ENCODE measurements at places on chromosomes 6 and 20.

DNA sequence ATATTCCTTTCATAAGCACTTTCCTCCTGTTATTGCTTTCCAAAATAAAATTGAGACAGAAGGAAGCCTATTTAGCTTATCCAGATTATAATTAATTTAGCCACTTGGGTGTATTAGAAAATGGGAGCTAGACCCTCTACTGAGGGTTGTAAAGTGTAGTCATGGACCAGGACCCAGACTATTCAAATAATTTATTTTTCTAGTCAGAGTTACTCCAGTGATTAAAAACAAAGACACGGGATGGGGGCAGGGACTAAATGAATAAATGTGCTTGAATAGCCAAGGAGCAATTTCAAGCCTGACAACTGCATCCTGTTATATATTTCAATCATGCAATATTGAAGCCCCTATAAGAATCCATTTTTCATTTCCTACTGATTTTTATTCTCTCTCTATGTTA, 41.6 kb downstream of the KLHL32 start:
- DNase-seq: no peak

DNA sequence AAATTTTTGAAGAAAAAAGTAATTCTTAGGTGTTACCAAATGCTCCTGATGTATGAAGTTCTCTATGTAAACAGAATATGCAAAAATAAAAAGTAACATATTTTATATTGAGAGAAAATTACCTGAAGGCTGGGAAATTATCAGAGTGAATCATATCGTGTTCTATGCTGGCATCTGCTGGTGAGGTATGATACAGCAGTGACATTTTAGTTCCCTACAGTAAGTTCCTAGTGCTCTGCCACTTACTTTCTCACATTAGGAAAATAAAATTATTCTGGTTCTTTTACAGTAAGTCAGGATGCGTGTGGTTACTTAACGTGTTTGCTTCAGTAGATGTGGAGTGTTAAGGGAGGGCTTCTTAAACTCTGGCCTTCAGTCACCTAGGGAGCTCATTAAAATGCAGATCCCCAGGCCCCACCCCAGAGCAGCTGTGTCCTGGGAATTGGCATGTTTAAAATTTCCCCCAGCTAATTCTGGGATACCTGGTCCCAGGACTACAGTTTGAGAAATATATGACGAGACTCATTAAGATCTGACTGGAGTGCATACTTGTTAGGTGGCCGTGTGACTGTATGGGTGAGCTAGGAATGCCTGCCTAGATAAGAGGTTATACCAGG, 3.2 kb downstream of the ACTR5 start:
- no peak for DNase-seq

DNA sequence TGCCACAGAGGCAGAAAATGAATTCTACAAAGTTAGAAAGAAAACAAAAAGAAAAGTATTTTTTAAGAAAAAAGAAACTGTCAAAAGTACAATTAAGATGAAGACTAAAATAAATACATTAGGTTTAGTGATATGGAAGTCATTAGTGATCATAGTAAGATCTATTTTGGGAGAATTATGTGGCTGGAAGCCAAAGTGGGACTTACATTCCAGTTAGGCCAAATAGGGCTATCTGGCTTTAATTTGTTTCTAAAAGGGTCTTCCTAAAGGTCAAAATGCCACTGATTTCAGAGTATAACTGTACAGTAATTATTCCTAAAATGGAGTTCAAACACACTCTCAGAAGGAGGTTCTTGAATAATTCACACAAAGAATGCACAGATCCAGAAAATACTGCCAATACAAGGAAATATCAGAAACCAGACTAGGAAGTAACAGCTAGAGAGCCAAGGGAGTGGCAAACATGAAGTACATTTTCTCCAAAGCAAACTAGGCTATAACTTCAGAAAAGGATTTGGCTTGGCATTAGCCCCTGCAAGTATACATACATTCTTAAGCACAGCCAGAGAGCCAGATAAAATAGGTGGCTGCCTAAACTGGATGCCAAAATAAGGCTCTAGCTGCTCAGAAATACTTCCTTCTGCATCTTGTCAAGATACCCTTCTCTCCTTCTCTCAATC, 45.3 kb downstream of the PDSS2 start:
- DNase-seq: no peak

GRCh38 chr6:34696189-34696738, 303 bp downstream of the ILRUN start:
- peak; percentile 63 for DNase-seq

DNA sequence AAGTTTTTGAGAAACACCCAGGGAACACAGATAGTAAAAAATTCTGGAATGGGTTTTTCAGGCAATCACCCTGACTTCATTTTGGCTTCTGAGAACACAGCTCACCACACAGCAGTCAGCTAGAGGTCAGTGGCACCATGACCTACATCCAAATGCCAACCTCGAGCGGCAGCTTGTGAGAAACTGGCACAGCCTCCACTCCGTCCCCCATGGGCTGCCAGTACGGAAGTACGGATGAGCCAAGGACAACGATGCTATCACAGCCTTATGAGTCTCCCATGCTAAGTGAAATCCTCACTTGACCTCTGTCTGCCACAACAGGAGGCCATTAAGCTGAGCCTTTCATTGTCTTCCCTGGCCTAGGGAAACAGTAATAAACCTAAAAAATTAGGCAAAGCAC, 32.0 kb downstream of the KIF16B start:
- no peak for DNase-seq

GRCh38 chr20:13008761-13009681, at the start of gene SPTLC3:
SPTLC3 (plus strand) TSS chr20:13008972; CDS start chr20:13009268, 296 bp downstream.
- DNase-seq: no peak

- DNase-seq: no peak
Measured at GRCh38 chr6:108592371-108593337, 31.9 kb downstream of the FOXO3 start.

- DNase-seq: no peak
Measured at GRCh38 chr6:169853196-169854082, 102.0 kb downstream of the ERMARD start.

DNA sequence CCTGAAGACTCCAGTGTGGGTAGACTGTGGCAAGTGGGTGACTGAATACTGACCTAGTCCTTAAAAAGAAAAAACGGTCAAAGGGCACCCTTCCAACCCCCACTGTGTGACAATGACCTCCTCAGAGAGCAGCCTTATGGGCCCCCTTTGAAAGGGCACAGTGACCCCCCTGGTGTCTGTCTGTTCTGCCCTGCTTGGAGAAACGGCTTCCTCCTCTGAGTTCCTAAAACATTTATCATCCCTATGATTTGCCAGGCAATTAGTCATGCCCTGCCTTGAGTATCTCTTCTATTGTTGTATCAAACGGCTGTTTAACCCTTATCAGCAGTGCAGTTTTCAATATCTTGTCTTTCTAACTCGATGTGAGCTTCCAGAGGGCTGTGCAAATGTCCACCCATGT, 21.0 kb upstream of the STX16 start:
- no peak for DNase-seq

DNA sequence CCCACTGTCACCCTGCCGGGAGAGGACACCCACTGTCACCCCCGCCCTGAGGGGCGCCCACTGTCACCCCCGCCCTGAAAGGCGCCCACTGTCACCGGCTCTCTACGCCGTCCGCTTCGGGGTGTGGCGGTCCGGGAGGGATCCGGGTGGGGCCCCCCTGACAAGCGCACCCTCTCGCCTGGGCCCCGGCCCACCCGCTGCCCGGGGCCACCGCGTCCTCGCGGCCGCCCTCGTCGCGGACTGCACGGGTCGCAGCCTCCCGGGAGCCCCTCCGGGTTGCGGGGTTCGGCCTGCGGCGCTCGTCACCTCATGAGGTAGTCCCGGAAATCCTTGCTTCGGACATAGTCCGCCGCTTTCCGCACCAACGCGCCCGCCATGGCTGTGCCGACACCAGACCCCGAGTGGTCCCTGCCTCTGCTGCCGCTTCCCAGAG, 224 bp downstream of the MPC1 start:
- DNase-seq: no peak

GRCh38 chr6:90135667-90136066, 161.0 kb downstream of the BACH2 start:
- peak; percentile 45 for DNase-seq

GRCh38 chr6:43119482-43119881, 43.4 kb downstream of the PTK7 start:
- DNase-seq: no peak

- no peak for DNase-seq
Measured at GRCh38 chr6:110039981-110040383, 61.9 kb downstream of the GPR6 start.

DNA sequence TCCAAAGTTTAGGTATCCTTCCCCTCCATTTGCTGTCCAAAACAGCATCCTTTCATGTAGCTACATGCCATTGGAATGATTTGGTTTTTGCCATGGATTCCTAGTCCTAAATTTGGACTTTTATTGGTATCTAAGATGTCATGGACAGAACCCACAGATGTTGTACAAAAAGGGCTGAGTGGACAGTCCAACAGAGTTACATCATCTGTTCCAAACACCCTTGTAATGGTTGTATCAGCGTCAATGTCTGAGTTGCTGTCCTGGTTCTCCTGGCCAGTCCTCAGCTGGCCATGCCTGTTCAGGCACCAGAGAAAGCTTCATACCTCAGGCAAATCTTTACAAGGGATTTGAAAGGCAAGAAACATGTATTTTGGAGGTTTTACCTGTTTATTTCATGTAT, 191.3 kb downstream of the ESR1 start:
- DNase-seq: no peak

GRCh38 chr6:14121936-14122344, 4.4 kb downstream of the CD83 start:
- DNase-seq: peak; percentile 99

- DNase-seq: no peak
Measured at GRCh38 chr6:35954333-35954732, 33.4 kb upstream of the SRPK1 start.

DNA sequence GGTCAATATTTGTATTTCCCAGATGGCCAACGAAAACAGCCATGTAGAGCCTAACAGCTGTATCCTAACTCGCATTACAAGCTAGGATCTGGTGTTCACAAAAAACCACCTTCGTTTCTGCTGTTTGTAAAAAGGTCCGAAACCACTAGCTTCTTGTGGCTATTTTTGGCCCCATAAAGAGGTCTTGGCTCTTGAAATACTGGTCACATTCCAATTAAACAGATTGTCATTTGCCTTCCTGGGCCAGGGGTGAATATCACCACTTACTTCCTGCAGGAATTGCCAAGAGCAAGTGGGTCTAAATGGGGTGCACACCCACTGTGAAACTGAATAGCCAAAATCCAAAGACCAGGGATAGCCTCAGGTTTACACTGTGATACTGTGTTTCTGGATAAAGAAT, 48.2 kb downstream of the TSHZ2 start:
- DNase-seq: no peak

DNA sequence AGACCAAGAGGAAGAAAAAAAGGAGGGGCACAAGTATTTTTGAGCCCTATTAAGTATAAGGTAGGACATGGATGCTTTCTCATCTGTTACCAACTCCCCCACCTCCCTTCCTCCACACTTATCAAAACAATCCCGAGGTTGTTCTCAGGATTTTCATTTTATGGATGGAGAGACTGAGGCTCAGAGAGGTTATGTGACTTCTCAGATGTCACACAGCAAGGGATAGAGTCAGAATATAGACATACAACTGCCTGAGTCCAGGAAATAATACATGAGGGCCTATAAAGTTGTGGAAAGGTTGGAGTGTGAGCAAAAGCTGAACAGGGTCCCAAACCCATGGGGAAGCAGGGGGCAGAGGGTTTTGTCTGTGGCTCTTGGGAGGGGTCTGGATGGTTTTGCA, 19.3 kb downstream of the KCNK17 start:
- no peak for DNase-seq

- DNase-seq: no peak
Measured at GRCh38 chr20:32089637-32090362, 19.7 kb upstream of the TM9SF4 start.

DNA sequence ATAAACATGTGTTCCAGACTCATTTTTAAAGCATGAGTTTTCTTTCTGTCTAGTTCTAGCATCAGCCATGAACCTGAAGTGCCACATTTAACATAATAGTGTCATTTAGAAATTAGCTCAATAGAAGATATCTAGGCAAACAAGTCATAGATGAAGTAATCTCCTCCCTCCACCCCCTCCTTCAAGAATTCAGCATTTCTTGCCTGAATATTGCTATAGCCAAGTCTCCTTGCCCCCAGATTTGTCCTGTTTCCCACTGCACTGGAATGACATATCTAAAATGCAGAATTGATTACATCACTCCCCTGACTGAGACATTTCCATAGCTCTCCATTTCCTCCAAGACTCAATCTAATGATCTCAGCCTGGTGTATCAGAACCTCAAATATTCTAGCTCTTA, 134.9 kb upstream of the BACH2 start:
- no peak for DNase-seq

- no peak for DNase-seq
Measured at GRCh38 chr20:53635221-53635620, 41.6 kb upstream of the ZNF217 start.

- DNase-seq: no peak
Measured at GRCh38 chr6:157631838-157632614, 191.0 kb upstream of the SNX9 start.

GRCh38 chr6:140460267-140460666, 1085.8 kb upstream of the CITED2 start:
- DNase-seq: no peak

DNA sequence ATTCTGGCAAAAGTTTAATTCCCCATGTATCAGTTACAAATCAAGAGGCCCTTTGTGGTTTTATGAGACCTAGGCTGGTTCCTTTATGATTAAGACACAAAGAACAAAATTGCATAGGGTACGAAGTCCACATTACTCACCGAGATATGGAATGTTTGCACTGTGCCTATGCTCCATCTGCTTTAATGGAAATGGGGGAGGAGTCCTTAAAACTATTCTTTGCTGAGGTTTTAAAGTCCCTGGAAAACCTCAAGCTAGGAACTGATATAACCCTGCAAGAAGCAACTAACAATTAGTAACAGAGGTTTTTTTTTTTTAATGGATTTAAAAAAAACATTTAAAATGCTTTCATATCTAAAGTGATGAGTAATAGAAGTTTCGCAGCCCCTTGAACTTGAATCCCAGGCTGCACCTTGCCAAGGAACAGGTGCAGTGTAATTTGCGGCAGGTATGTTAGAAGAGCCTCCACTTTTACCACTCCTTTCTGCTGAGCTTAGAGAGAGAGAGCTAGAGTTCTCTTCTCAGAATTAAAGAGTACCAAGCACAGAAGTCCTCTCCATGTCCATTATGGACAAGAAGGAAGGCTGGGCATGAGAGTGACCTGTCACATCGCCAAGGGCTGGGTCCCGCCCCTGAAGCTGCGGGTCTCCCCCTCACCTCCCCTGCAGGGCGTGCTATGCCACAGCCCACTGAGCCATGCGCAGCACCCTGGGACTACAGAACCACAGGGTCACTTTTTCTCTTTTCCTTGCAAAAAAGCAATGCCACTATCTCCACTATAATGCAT, 2.3 kb downstream of the SERPINB1 start:
- DNase-seq: no peak

- no peak for DNase-seq
Measured at GRCh38 chr6:153997221-153997620, 41.8 kb upstream of the OPRM1 start.

All from CD14-positive monocyte (primary cell).